Body of pancreas (tissue), 4 donors: ENCODE measurements at places on chromosomes 5 and 9.

DNA sequence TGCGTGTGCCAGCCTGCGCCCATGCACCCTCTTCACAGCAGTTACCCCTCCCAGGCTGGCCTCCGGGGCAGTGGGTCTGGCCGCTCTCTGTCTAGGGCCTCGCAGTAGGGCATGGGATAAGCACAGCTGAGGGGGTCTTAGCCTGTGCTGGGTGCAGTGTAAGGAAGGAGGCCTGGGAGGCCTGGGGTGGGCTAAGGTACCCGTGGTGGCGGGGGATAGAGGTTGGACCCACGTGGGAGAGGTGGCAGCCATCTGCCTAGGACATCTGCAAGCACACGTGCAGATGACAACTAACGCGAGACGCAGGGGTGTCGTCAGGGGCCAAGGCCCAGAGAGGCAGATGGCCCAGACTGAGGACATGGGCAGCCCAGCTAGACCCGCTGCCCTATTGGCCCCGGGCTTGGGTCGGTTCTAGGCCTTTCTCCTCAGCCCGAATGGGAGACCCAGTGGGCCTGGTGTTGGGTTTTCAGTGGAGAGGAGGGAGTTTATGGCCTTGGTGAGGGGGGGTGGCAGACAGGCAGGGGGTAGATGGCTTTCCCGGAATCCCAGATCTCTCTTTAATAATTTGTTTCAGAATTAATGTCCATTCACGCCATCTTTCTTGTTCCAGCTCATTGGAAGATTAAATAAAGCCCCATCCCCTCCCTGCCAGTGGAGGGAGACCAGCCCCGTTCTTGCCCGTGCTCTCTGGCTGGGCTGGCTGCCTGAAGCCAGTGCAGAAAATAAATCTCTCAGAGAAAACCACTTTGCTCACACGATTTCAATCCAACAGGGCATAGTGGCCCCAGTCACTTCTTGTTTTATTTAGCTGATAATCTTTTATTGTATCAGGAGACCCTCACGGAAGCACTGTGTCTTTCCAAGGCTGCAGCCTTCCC, 154.2 kb downstream of the GAPVD1 start:
- no peak for DNase-seq

- DNase-seq = no peak
Observed at GRCh38 chr9:30944225-30944569, 1440.2 kb upstream of the ACO1 start.

- DNase-seq = no peak
Observed at GRCh38 chr9:108104991-108105390, 615.4 kb upstream of the KLF4 start.

GRCh38 chr9:68970151-68970550, 43.8 kb downstream of the PRKACG start:
- no peak for DNase-seq

DNA sequence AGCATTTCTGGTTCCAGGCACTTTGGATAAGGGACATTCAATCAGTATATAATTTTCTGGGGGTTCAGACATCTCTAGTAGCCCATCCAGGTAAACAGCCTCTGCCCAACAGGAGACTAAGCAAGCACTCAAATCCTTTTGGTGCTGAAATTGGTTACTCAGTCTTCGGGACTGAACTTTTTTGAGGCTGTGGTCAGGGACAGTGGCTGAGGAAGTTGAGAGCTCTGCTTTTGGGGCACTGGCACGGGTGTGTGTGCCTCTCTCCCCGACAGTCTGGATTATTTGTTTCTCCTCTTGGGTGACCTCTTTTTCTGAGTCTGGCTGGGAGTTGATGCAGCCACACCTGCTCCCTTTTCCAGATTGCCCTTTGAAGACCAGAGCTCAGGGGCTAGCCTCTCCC, 47.6 kb downstream of the ACER2 start:
- no peak for DNase-seq

GRCh38 chr9:18499062-18499461, 25.1 kb downstream of the ADAMTSL1 start:
- no peak for DNase-seq

- no peak for DNase-seq
Observed at GRCh38 chr9:34046784-34047379, 1.8 kb downstream of the UBAP2 start.

GRCh38 chr5:38346593-38346992, 88.2 kb downstream of the EGFLAM start:
- DNase-seq = no peak

- no peak for DNase-seq
Observed at GRCh38 chr5:17734011-17734410, 99.8 kb downstream of the TAF11L14 start.

GRCh38 chr5:102561894-102562760, 63.3 kb upstream of the SLCO6A1 start:
- no peak for DNase-seq
